ENCODE measurements at places on chromosomes 3 and 15.

GRCh38 chr3:183816681-183817510 is 8.5 kb downstream of the MAP6D1 start:
- no peak for DNase-seq

- DNase-seq, result no peak
These were observed 149.0 kb downstream of the CBLB start for GRCh38 chr3:105719791-105720190.

DNA sequence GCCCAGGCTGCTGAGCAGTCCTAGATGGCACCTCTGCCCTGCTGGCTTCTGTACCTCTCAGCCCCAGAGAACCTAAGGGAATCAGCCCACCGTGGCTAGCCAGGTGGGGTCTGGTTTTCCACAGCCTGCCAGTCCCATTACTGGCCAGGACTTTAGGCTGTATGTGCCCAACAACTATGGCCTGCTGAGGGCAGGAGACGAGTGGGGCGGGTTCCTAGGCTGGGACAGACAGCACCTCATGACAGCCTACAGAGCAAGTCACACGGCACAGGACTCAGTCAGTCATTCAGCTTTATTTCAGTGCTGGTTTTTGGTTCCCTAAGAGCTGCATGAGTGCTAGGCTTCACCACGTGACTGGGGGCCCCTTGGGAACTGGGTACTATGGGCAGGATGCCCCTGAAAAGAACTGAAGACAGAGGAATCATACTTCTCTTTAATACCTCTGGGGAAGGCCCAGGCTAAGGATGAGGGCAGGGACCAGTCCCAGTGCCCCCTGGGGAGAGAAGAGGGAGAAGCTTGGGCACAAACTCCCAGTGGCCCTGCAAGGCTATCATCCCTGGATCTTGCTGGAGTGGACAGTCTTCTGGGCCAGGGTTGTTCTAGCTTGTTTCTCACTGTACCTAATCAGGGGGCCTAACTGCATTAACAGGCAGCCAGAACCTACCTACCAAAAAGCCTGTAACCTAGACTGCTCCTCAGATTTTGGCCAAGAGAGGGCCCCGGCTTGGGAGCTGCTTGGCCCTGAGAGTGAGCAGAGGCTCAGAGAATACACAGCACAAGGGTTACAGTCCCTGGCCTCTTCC is 14.8 kb downstream of the CLK3 start:
- no peak for DNase-seq

GRCh38 chr15:68383161-68384074 is 48.5 kb downstream of the ITGA11 start:
- no peak for DNase-seq

GRCh38 chr3:94307588-94307987 is 244.7 kb downstream of the NSUN3 start:
- DNase-seq, result no peak

DNA sequence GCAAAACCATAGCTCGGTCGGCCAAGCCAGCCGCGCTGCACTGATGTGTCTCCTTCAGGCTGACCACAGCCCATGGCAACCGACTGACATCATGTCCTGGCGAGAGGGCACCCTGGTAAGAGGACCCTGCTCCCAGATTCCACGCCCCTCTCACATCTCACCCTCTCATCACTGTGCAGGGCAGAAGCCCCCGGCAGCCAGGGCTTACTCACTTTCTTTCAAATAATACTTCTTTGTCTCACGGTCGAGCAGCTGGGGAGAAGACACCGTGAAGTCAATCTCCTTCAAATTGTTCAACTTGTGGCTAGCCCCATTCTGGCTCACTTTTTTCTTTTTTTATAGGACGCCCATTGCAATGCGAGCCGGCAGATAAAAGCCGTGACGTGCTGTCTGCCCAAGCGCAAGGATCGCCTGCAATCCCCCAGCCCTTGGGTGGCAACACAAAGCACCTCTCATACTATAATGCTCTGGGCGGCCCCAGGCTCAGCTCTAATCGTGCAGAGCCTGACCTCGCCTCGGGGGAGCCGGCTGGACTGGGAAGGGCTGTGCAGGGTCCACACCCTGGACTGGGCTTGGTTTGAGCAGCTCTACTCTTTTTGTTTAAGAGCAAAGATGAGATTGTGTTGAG is 33.6 kb downstream of the VGLL4 start:
- DNase-seq, result no peak

GRCh38 chr15:99706557-99707303 is 26.5 kb downstream of the LYSMD4 start:
- DNase-seq, result no peak
